Hepatocyte (in vitro differentiated cells): ENCODE measurements at places on chromosomes 2 and 18. TPM values are rescaled to one million over a fixed set of nuclear protein-coding genes. Genes with fewer than 3 reads are reported as not detected.

The PARD3B gene
- total RNA-seq = 21.1 and 21.7 TPM in 2 replicates

The TET3 gene
- total RNA-seq = 11.5 and 14.5 TPM in 2 replicates

The FOXD4L1 gene
- total RNA-seq = 0.12 and 0.20 TPM in 2 replicates

The C1QL2 gene
- total RNA-seq = 3.7 and 4.9 TPM in 2 replicates

The CTAGE1 gene
- total RNA-seq = 0.12 and 0.47 TPM in 2 replicates

The MYO5B gene
- total RNA-seq = 41.9 and 43.3 TPM in 2 replicates

The CDH19 gene
- not detected in 2 replicates for total RNA-seq

The ANKRD62 gene
- total RNA-seq = not detected in 2 replicates

GRCh38 chr2:230134496-230135129, 65.9 kb upstream of the SLC16A14 start:
- H3K36me3 ChIP-seq = no peaks in the 10 kb centered on the region
- H3K27me3 ChIP-seq = no peaks in the 10 kb centered on the region
- H3K4me1 ChIP-seq = no peaks in the 10 kb centered on the region
- DNase-seq = no peak

- no peak overlapping the region for H3K4me3 ChIP-seq
- H3K27ac ChIP-seq = no peak overlapping the region
- peaks cover 12% of the 10 kb centered on the region for H3K27me3 ChIP-seq
Measured at GRCh38 chr2:120678251-120678650, 57.4 kb upstream of the GLI2 start.

- no peak overlapping the region for H3K4me3 ChIP-seq
- peak overlapping the region; percentile 59 for H3K27ac ChIP-seq
- peaks cover 16% of the 10 kb centered on the region for H3K4me1 ChIP-seq
- no peaks in the 10 kb centered on the region for H3K36me3 ChIP-seq
- H3K27me3 ChIP-seq = no peaks in the 10 kb centered on the region
Measured at GRCh38 chr2:158725441-158725891, 69.7 kb upstream of the DAPL1 start.

DNA sequence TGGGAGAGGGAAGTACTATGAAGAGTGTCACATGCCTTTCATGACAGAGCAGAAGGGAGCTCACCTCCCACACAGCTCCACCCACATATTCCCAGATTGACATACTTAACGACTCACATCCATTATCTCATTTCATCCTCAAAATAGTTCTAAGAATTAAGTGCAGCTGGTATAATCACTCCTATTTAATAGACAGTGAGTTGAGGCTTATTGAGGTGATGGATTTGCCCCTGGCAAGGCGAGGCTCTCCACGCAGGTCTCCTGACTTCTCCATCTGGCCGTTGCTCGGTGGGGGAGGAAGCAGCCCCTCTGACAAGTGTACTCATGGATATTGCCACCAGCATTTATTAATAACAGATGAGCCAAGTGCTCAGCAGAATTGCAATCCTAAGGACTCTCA, 81.4 kb downstream of the TGOLN2 start:
- no peaks in the 10 kb centered on the region for H3K27me3 ChIP-seq
- peaks cover 24% of the 10 kb centered on the region for H3K4me1 ChIP-seq
- H3K36me3 ChIP-seq = no peaks in the 10 kb centered on the region
- no peak overlapping the region for H3K4me3 ChIP-seq
- no peak for DNase-seq
- H3K27ac ChIP-seq = no peak overlapping the region

GRCh38 chr2:95669441-95669991, 77.7 kb downstream of the TRIM43 start:
- no peak overlapping the region for H3K27ac ChIP-seq
- H3K36me3 ChIP-seq = no peaks in the 10 kb centered on the region
- no peaks in the 10 kb centered on the region for H3K4me1 ChIP-seq
- H3K27me3 ChIP-seq = no peaks in the 10 kb centered on the region
- no peak overlapping the region for H3K4me3 ChIP-seq
- DNase-seq = no peak

DNA sequence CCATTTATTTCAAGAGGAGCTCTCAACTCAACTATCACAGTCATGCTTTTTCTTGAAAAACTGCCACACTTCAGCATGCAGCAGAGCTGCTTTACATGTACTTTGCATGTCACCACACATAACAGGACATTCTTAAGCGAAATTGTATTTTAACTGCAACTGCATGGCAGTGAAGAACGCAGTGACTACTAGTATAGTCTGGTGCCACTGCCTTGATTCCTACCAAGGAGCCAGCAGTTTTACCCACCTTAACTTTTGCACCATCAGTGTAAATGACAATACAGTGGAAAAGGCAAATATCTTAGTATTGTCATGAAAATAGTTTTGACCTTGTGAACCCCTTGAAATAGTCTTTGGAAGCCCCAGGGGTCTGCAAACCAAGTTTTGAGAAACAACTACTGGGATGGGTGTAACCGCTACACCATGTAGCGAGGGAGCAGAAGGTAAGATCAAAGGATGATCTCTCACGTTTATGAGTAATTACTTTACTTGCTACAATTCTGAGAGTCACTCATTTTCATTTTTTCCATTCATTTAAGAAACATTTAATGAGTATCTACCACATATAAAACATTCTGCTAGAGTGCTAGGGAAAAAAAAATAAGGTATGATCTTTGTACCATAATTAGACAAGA, 32.3 kb upstream of the MPP4 start:
- no peak for DNase-seq
- no peaks in the 10 kb centered on the region for H3K4me1 ChIP-seq
- H3K27ac ChIP-seq = no peak overlapping the region
- no peaks in the 10 kb centered on the region for H3K27me3 ChIP-seq
- H3K36me3 ChIP-seq = no peaks in the 10 kb centered on the region
- H3K4me3 ChIP-seq = no peak overlapping the region

DNA sequence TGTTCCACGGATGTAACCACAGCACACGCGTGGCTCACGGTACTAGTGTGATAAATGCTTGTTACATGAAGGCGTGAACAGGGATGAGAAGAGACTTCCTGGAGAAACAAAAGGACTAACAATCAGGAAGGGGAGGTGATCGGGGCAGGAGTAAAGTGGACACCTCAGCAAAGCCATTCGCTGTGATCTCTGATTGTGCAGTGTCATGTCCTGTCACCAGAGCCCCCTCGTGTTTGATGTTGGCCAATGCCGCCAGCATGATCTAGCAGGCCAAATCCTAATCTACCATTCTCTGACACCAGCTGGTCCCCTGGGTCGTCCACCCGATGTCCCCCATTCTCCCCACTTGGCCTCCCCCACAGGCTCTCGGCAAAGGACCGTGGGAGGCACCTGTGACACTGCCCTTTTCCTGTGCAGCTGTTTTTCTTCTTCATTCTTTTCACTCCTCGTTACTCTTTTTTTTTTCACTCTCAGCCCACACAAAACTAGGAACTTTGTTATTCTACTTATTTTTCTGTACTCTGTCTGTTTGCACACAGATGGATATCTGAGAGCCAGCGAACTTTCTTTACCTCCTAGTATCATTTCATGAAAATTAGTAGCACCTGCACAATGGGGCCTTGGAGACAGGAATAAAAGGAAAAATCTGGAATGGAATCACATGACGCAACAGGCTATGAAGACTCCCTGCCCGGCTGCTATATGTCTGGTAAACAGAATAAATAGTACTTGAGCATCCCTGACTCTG, 146.8 kb downstream of the TGIF1 start:
- no peak overlapping the region for H3K4me3 ChIP-seq
- peak overlapping the region; percentile 98 for H3K27ac ChIP-seq
- DNase-seq = peak; percentile 54

DNA sequence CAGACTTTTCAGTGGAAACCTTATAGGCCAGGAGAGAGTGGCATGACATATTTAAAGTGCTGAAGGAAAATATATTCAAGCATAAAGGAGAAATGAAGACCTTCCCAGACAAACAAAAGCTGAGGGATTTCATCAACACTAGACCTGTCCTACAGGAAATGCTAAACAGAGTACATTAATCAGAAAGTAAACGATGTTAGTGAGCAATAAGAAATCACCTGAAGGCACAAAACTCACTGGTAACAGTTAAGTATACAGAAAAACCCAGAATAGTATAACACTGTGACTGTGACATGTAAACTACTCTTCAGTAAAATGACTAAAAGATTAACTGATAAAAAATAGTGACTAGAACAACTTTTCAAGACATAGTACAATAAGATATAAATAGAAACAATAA, 87.4 kb downstream of the ATP8B1 start:
- no peak overlapping the region for H3K4me3 ChIP-seq
- H3K36me3 ChIP-seq = no peaks in the 10 kb centered on the region
- H3K27me3 ChIP-seq = no peaks in the 10 kb centered on the region
- H3K27ac ChIP-seq = peak overlapping the region; percentile 27

- no peaks in the 10 kb centered on the region for H3K27me3 ChIP-seq
- H3K36me3 ChIP-seq = no peaks in the 10 kb centered on the region
- H3K4me1 ChIP-seq = no peaks in the 10 kb centered on the region
- H3K27ac ChIP-seq = no peak overlapping the region
Measured at GRCh38 chr2:208501206-208501605, 94.6 kb downstream of the PTH2R start.

DNA sequence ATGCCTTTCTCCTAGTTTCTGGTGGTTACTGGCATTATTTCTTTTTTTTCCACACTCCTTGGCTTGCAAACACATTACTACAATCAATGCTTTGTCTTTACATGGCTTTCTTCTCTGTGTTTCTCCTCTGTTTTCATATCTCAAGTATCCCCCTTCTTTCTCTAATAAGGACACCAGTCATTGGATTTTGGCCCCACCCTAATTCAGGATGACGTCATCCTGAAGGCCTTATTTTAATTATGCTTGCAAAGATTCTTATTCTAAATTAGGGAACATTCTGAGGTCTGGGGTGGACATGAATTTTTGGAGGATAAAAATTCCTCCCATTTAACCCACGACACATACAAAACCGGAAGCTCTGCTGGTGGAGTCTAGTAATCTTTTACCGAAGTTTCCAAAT, 1556.6 kb downstream of the DPP10 start:
- no peaks in the 10 kb centered on the region for H3K4me1 ChIP-seq
- no peak overlapping the region for H3K4me3 ChIP-seq
- no peaks in the 10 kb centered on the region for H3K36me3 ChIP-seq
- no peaks in the 10 kb centered on the region for H3K27me3 ChIP-seq

DNA sequence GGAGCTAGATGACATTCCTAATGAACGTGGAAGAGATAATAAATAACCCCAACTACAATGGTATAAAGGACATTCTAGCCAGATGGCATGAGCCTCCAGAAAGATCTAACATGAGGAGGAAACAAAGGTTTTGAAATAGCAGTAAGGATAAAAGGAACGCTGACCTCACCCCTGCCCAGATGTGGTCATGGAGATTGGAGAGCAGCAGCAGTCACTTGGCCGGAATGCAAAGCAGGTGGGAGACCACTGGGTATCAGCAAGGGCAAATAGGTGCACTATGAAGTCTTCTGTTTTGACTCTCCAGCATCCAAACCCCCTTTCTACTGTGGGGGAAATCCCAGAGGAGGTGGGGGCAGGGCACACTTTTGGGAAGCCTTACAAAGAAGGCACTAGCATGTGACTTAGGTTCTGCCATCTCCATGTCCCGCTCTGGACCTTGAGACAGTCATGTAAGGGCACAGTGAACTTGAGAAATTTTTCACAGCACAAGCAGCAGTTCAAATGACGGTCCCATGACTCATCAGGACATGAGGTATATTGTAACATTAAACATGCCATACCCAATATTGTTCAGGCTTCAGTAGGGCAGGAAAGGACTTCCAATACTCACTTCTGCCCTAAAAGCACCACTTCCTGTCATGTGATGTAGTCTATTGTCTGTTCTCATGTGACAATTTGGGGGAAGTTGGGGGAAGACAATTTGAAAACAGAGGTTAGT, 55.2 kb downstream of the METTL4 start:
- H3K27me3 ChIP-seq = no peaks in the 10 kb centered on the region
- H3K4me3 ChIP-seq = no peak overlapping the region
- H3K4me1 ChIP-seq = no peaks in the 10 kb centered on the region
- DNase-seq = peak; percentile 35
- no peaks in the 10 kb centered on the region for H3K36me3 ChIP-seq
- peak overlapping the region; percentile 15 for H3K27ac ChIP-seq
